ENCODE measurements at places on chromosomes 12 and 14.
A peak's percentile ranks its signal among the peaks of the same experiment; 100 is the strongest.

- DNase-seq, result no peak
Observed at GRCh38 chr12:107487011-107487680, 198.5 kb upstream of the PWP1 start.

DNA sequence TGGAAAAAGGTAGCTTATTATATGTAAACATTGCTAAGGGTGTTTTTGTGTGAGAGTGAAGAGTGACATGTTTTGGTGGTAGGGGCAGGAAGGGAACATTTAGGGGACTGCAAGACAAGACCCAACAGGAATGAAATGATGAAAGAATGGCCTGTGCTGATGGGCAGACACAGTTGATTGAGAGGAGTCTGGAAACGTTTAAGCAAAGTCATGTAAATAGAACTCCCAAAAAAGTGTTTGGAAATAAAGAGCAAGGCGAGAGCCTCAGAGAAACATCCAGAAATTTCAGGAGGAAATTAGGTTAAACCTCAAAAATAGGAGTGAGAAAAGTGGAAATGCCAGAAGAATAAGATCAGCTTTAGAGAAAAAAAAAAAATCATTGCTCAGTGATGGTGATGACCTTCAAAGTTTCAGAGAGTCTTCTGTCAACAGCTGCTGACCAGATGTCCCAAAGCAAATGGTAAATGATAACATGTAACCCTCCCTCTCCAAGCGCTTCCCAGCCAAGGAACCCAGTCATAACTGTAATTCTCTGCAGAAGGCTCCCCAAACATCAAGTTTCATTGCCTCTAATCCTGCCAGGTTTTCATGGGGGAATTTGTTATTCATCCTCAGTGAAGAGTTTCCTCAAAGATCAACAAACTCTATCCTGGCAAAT, 223.2 kb upstream of the FAR2 start:
- DNase-seq, result peak; percentile 83

DNA sequence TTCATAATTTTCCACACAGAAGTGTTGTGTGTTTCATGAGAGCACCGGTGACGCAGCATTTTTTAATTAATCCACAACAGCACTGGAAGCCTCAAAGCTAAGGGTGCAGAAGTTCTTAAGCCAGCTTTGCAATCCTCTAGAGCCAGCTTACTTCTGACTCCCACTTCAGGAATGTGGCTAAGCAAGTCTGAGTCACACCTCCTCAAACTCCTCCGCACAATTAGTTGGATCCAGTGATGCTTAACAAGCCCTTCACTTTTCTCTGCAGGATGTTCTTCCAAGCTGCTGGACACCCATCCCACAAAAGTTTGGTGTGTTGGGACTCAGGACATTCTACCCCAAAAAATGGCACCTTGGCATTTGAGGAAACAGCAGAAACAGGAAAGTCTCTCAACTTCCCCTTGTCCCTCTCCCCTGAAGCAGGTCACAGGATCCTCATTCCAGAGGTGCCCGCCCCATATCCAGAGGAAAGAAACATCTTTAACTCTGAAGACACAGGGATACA, 210.0 kb downstream of the PPM1H start:
- peak; percentile 85 for DNase-seq

DNA sequence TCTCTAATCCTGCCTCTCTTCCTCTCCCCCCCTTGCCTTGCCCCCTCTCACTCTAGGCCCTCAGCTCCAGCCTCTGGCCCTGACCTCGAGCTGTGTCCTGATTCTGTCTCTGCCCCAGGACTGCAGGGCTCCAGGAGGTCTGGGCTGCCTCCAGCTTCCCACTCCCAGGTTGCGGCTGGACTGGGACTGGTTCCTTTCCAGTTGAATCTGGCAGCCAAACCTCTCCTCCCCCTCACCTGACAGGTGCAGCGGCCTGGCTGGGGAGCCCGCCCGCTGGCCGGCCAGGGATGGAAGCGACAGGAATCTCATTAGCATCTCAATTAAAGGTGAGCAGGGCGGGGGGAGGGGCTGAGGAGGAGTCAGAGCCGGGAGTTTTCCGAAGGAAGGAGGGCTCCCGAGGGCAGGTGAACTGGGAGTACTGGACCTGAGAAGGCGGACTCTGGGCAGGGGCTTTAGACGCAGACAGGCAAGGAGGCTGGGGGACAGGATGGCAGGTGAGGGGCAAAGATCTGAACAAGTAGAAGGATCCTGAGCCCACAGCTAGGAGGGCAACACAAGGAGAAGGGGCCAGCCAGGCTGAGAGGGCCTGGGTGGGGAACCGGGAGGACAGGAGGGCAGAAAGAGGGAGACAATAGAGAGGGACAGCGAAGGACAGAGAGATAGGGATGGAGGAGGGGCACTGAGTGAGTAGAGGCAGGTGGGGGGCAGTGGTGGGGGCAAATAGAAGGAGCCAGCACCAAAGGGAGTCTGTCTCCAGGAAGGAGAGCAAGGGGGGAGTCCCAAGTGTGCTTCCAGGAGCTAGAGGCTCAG, at the start of gene SCNN1A:
Gene SCNN1A (minus strand): TSS at position 295 of the 810 bp plus-strand sequence. CDS start 780 bp downstream, outside the sequence.
- DNase-seq, result no peak

GRCh38 chr12:67002720-67003119, 266.4 kb upstream of the CAND1 start:
- DNase-seq, result no peak

GRCh38 chr14:60807971-60808370, 73.4 kb downstream of the MNAT1 start:
- no peak for DNase-seq

- DNase-seq, result peak; percentile 35
Observed at GRCh38 chr12:43292699-43293098, 259.3 kb downstream of the ADAMTS20 start.

DNA sequence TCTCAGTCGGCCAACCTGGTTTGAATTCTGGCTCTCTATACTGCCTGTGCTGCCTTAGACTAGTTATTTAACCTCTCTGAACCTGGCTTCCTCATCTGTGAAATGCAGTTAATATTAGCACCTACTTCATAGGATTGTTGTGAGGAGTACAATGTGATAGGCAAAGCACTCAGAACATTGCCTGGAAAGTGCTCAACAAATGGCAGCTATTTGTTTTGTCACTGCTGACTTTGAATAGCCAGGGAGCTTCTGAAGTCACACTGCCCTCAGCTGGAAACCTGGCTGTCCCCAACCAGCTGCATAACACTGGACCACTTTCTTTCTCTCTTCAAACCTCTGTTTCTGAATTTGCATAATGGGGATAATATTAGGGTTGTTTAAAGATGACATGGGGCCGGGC, 9.6 kb downstream of the TMEM30B start:
- no peak for DNase-seq

DNA sequence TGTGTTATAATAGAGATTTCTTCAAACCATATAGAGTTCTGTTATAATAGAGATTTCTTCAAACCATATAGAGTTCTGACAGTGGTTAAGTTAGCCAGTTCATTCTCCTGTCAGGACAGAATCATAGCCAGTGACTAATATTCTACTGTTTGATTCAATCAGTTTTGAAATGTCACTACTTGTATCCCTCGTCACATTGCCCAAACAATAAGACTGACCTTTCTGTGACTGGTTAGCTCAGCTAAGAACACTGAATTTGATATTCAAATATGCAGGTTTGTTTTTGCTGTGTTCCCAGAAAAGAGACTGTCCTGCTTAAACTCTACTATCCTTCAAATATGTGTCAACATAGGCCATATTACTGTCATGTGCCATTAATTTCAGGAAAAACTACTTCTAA, 74.4 kb downstream of the ALG10B start:
- DNase-seq, result no peak

DNA sequence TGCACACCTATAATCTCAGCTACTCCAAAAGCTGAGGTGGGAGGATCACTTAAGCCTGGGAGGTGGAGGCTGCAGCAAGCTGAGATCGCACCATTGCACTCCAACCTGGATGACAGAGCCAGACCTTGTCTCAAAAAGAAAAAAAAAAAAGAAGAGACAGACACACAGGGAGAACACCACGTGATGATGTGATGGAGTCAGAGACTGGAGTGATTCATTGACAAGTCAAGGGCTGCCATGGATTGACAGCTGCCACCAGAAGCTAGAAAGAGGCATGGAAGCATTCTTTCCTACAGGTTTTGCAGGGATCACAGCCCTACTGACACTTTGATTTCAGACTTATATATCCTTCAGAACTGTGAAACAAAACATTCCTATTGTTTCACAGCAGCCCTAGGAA, 3.5 kb upstream of the HCFC2 start:
- DNase-seq, result no peak

DNA sequence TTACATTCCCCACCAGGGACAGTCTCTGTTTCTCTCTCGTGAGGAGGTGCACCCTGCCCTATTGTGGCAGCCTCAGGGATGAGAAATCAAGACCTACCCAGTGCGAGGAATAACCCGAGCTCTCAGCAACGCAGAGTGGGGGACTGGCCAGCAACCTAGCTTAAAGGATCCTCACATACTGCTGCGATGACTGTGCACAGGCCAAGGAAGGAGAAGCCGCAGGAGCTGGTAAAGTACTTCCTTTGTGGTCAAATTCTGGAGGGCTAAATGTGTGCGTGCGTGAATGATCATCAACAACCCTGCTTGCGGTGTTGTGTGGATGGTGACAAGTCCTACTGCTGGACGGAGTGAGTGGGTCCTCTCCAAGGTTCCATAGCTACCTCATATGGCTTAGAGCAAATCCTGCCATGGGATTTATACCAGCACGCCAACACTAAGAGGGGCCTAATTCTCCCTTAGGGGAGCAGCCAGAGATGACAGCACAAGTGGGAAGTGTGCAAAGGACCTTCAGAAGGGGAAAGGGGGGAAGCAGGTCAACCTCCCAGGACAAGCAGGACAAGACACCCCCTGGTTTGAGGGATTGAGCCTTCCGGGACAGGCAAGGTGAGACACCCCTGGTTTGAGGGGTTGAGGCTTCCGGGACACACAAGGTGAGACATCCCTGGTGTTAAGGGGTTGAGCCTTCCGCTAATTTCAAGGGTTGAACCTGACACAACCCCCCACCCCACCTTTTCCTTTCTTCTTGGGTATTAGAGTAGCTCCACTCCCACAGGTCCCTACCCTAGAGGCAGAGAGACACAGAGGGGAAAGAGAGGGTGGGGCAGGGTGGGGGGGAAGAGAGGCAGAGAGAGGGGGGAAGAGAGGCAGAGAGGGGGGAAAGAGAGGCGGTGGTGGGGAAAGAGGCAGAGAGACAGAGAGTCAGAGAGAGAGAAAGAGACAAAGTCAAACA, 58.8 kb upstream of the AP4S1 start:
- no peak for DNase-seq

GRCh38 chr12:119486599-119487154, 106.9 kb upstream of the TMEM233 start:
- DNase-seq, result no peak

GRCh38 chr14:31426663-31427062, 6.3 kb upstream of the HEATR5A start:
- DNase-seq, result no peak

- DNase-seq, result peak; percentile 52
Observed at GRCh38 chr14:38536376-38537038, 280.6 kb upstream of the CLEC14A start.

- DNase-seq, result no peak
Observed at GRCh38 chr14:76774821-76775694, 13.8 kb downstream of the VASH1 start.

DNA sequence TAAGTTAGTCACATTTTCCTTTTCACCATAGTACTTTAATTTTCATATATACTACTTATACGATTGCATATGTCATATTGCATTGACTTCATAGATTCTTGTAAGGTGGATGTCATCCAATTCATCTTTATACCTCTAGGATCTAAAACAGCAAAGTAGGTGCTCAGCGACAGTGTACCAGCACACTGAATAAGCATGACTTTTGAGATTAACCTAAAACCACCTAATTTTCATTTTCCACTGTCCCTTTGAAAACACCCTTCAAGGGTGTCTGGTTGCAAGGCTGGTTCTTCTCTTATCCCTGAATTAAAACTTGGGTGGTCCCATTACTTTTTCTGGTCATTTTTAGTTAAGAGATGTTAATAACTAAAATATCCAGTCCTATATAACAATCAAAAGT, 4.4 kb downstream of the GPR19 start:
- DNase-seq, result no peak

DNA sequence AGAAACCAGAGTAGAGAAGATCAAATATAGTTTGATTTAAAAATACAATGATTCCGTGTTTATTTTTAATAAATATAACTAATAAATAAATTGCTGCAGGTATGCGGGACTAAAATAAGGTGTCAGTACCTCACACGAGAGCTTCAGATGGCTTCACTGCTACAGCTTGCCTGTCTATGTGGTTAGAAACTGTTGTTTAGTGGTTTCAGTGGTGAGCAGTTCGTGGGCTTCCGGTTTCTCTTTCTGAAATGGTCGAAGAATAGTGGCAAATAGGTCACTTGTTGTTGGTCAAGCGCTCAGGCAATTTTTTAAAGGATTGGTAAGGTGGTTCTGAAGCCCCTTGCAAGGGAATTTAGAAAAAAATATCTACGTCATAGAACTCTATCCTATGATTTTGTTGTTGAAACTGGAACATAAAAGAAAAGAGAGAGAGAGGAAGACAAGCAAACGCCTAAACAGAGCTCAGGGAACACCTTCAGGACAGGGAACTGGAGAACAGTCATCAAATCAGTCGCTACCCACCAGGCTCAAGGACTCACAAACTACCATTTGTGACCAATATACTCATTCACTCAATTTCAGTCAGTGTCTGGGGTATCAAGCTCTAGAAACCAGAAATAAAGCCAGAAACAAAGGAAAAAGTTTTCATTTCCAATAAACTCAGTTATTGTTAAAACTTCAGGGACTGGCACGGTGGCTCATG, 31.3 kb downstream of the GABARAPL1 start:
- DNase-seq, result no peak

DNA sequence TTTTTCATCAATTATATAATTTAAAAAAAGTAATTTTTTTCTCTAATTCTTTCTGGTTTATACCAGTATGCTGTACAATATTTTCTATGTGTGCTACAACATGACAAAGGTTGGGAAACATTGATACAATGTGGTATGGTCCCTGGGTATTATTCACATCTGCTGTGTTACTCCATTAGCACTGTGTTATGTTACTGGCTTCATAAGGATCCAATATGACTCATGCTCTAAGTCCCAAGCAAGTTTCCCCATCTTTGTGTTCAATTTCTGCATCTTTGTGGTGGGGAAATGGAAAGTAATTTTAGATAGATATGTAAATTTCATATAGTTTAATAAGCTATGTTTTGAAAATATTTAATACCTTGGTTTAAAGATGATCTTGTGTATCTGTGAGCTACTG, 35.8 kb downstream of the FBXO33 start:
- DNase-seq, result peak; percentile 32

DNA sequence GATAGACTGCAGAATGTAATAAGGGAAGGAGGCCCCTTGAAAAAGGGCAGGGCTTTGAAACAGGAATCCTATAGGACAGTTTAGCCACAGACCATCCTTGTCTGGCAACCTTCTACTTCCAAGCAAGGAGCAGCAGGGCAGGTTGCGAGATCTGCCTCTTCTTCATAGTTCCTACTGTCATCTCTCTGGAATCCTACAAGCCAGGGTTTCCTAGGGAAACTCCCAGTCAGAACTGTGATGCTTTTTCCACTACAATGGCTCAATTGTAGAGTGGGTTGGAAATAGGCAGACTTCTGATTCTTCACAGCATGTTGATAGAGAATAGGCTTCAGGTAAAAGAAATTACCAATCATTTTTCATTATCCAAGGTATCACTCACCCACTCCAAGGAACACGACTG, 186.3 kb downstream of the DACT1 start:
- DNase-seq, result peak; percentile 71

GRCh38 chr12:3967556-3968160, 94.5 kb upstream of the PARP11 start:
- no peak for DNase-seq

All from AG20443 (cell line).